T-cell (primary cell): ENCODE measurements at places on chromosomes 16 and 17.

DNA sequence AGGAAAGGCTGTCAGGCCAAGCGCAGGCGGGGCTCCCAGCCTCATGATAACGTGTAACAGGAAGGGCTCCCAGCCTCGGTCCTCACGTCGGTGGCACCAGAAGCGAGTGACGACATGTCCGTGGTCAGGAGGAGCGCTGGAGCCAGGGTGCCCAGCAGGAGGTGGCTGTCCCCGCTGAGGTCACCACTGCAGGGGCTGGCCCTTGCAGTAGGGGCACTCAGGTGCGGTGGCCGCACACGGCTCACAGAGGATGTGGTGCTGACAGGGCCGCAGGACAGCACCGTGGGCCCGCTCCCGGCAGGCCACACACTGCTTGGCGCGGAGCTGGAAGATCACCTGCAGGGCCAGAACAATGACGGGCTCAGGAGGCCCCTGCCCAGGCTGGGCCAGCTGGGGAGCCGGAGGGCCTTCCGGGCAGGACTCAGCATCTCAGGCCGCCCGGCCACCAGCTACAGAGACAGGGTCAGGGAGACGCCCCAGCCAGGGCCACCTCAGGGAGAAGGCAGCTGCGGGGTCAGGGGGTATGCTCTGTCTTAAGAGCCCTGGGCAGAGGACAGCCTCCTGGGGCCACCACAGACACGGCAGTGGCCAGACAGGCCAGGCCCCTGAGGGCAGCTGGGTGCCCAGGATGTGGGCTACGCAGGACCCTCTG lies 14.5 kb downstream of the GNPTG start:
- no peak for DNase-seq

GRCh38 chr16:83849421-83849820 lies 41.6 kb downstream of the HSBP1 start:
- no peak for DNase-seq

- DNase-seq: no peak
Observed at GRCh38 chr16:21982108-21982507, 18.8 kb downstream of the PDZD9 start.

DNA sequence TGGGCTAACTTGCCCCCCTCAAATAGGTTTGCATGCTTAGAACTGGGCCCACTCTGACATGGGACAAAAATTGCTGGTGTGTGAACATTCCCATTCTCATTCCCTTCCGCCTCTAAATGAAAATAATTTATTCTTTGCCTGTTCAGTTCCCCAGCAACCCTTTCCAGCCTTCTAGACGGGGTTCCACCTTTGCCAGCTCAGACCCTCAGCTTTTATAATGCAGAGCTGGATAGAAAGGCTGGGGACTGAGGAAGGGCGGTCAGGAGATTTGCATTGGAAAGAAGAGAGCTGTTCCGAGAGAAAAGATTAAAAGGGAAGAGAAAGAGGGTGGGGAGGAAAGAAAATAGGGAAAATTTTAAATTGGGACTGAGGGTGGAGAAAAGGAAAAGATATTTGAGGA lies 151.1 kb upstream of the WSCD1 start:
- no peak for DNase-seq

- no peak for DNase-seq
Observed at GRCh38 chr16:74724820-74725549, 24.3 kb upstream of the MLKL start.
